Muscle of leg (tissue), 16 donors: ENCODE measurements at places on chromosomes 4 and X.
A peak's percentile ranks its signal among the peaks of the same experiment; 100 is the strongest.

- DNase-seq = no peak
These were observed 75.6 kb downstream of the FHIP1A start for GRCh38 chr4:151484396-151485102.

GRCh38 chrX:116413273-116413672, 23.1 kb upstream of the SLC6A14 start:
- DNase-seq = no peak

- DNase-seq = no peak
These were observed 9.2 kb upstream of the VSIG4 start for GRCh38 chrX:66049056-66049455.

- DNase-seq = peak; percentile 84
These were observed 19.5 kb downstream of the UTP14A start for GRCh38 chrX:129925305-129926092.

- no peak for DNase-seq
These were observed 2.5 kb downstream of the P2RY8 start for GRCh38 chrX:1534301-1535168.

DNA sequence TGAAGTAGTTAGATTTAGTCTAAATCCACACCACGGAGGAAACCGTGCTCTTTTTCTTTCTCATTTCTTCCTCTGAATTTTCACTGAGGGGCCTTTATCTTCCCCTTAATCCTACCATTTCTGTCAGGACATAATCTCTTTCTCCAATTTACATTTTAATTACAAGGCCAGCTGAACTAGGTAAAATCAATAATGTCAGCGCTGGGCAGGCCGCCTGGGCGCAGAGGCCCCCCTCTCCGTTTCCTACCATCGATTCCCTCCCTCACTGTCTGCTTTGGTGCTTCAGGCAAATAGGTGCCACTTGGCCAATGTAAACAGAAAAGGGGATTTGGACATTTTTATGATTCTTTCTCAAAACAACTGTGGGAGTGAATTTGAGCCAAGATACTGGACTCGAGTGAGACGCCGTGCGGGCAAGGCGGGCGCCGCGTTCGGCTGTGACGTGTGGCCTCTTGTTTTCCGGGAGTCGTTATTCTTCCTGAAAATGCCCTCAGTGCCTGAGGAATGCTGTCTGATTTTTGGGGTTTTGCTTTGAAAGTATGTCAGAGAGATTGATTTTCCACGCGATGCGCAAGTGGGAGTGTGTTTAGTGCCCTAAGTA, 22.6 kb downstream of the UVSSA start:
- DNase-seq = no peak

GRCh38 chr4:151960449-151961230, 199.8 kb upstream of the GATB start:
- peak; percentile 24 for DNase-seq

DNA sequence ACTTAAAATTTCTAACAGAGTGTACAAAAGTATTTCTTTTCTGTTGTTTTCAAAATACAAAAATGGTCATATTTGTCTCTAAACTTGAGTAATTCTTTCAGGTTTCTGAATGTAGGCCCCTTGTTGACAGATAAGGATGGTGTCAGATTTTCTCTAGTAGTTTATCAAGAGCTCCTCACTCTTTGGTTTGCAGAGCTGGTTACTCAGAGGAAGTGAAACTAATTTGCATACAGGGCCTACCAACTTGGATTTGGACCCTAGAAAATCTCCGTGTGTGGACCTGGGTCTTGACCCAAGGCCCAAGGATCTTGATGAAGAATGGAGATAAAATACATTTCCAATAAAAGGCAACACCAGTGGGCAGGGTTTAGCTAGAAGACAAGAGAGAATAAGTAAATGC, 433 bp upstream of the ADH6 start:
- no peak for DNase-seq
